ENCODE measurements at places on chromosomes 7 and 10.
A peak's percentile ranks its signal among the peaks of the same experiment; 100 is the strongest.

GRCh38 chr7:109582211-109582610 is 1012.5 kb downstream of the DNAJB9 start:
- DNase-seq: no peak

GRCh38 chr10:16953270-16953669 is 136.0 kb upstream of the RSU1 start:
- DNase-seq: no peak

DNA sequence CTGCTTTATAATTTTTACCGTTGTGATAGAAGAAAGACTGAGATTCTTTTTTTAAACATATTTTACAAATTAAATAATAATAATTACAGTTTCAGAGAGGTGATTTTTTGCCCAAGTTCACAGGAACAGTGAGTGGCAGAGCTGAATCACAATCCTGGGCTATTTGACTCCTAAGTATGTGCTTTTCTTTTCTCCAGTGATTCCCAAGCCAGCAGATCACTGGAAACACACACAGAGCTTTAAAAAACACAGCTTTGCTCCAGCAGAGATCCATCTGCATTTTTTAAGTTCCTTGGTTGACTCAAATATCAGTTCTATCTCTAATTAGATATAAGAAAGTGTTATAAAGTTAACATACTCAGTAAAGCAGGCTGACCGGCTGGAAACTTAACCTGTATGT is 69.0 kb downstream of the AHR start:
- DNase-seq: no peak

- DNase-seq: no peak
Observed at GRCh38 chr7:73974948-73975926, 52.7 kb upstream of the ELN start.

GRCh38 chr7:150335774-150336112 is 5.7 kb downstream of the RARRES2 start:
- DNase-seq: no peak

GRCh38 chr10:66654861-66655260 is 271.0 kb upstream of the LRRTM3 start:
- DNase-seq: no peak

- DNase-seq: peak; percentile 2
Observed at GRCh38 chr7:70520611-70521010, 611.3 kb upstream of the GALNT17 start.

- DNase-seq: no peak
Observed at GRCh38 chr10:46542567-46543465, 13.6 kb downstream of the GPRIN2 start.

DNA sequence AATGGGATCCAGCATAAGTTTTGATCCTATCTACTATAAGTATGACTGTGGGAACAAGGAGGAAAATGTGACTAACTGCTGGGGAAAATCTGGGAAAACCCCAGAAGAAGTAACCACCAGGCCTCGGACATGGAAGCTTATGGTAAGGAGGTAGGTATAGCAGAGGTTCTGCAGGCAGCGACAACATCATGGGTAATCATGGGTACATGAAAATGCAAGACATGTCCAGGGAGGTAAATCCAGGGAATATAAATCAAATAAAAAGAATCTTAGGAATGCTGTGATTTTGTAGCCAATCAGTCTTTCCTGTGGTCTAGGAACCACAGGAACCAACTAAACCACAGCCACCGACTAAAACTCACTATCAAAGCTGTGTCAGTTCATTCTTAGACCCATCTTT is 168.3 kb upstream of the NPY start:
- no peak for DNase-seq

- DNase-seq: no peak
Observed at GRCh38 chr10:25914776-25915175, 19.3 kb upstream of the MYO3A start.

DNA sequence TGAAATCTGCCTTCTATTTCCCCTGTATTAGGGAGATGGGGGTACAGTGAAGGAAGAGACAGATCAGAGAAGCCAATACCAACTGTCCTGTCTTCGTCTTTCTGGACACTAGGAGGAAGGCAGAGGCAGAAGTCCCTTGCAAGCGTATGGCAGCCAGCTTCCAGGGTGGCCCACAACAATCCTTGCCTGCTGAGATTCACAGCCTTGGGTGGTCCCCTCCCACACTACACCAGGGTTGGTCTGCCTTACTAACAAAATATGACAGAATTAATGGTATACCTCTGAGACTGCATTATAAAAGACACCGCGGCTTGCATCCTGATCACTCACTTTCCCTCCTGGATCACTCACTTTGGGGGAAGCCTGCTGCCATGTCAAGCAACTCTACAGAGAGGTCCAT is 90.4 kb downstream of the IDE start:
- no peak for DNase-seq

DNA sequence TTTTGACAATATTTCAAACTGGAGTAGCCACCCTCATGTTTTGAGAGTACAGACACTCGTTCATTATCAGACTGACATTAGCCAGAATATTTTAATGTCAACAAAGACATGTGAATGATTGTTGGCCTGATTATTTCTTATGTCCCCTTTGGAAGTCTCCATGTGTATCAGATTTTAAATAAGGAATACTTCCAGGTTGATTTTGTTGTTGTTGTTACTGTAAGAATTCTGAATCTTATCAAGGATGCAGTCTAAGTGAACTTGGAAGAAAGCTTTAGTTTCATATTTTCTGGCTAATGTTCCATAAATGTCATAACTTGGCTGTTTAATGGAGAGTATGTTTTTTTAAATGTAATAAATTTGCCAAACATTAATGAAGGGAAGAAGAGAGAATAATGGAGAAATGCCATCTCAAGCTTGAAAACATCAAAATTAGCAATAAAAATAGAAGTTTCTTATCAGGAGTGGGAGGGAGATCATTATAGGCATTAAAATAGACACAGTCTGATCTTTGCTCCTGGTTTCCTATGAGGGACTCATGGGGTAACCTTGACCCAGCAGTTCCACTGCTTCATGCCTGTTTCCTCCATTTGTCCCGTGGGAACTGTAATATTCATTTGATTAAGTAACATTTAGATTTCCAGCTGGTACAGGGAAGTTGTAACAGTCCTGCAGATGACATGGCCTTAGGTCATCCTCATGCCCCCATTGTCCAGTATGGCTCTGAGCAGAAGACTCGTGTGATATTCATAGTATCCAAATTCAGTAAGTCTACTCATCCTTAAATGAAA is 122.4 kb upstream of the KIAA1217 start:
- DNase-seq: no peak

DNA sequence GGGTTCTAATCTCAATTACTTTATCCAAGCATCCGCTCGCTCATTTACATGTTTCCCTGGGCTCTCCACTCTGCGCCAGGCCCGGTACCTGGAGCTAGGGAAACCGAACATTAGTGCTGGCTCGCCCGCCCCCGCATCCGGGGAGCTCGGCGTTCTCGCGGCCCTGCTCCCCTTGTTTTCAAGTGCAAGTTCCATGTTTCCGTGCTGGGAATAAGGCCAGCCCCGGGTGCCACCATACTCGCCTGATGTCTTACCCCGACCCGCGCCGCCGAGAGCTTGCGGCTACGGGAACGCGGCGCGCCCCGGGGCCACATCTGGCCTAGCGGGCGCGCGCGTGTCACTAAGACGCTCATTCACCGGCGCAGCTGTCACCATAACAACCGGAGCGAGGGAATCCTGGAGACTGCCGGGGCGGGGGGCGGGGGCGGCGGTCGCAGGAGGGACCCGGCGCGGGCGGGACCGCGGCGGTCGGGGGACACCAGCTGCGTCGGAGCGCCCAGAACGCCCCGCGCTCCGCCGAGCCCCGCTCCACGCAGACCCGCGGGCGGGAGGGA is at the start of gene NEURL1:
NEURL1 (plus strand) TSS at position 344 of the 554 bp plus-strand sequence. CDS start 683 bp downstream, outside the sequence.
- DNase-seq: no peak

- DNase-seq: no peak
Observed at GRCh38 chr10:68296843-68297663, 34.8 kb upstream of the HNRNPH3 start.

GRCh38 chr10:113491967-113492565 is 60.8 kb upstream of the HABP2 start:
- DNase-seq: no peak

DNA sequence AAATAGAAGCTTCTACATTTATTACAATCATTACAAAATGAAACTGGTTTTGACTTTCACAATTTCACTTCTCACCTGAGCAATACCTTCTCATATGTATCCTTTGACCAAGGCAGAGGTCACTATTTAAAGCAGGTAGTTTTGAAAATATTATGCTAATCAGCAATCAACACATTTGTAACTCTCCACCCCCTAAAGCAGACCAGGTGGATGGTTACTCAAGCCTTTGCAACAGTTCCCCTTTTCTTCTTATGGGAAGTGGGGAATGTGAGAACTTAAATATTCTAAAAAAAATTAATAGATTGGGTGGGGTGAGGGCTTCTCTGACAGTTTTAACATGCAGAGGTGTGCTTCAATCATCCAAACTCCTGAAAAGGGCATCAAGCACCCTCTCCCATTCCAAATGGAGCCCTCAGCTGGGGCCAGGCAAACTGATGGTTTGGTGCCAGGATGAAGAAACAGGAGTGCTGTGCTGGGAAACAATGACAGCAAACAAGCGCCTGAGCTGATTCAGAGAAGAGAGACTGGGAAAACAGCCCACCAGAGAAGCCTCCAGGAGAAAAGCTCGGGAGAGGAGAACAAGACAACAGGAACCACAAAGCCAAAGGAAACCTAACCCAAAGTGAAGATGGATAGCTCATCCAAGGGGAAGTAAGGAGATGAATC is 17.1 kb downstream of the RAPGEF5 start:
- DNase-seq: no peak

- no peak for DNase-seq
Observed at GRCh38 chr7:123355576-123356190, 155.9 kb upstream of the SLC13A1 start.

GRCh38 chr7:30028749-30029635 is 780 bp downstream of the PLEKHA8 start:
- DNase-seq: no peak

DNA sequence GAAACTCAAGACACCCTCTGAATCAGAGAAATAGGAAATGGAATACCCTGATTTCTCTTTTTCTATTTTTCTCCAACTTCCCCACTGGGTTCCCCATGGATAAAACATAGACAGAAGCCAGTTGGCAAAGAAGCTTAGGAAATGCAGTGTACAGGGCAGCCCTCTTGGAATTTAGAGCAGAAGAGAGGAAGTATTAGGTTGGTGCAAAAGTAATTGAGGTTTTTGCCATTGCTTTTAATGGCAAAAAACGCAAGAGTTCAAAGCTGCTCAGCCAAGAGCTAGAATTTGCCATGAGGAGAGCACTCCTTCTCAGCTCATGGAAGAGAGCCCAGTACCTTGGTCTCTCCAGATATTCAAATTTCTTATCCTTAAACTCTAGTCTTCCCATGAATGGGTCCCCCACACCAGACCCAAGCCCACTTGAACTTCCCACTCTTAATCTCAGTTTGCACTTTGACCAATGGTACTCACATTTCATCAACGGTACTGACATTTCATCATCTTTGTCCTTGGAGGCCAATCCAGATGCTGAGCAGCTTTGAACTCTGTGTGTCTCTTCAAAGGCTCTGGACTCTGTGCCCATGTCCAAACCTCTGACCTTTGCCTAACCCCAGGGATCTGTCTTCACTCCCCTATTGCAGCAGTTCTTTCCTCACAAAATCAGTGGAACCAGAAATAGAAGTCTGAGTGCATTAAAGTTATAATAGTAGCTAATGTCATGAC is 73.2 kb upstream of the PPP1R3C start:
- no peak for DNase-seq

DNA sequence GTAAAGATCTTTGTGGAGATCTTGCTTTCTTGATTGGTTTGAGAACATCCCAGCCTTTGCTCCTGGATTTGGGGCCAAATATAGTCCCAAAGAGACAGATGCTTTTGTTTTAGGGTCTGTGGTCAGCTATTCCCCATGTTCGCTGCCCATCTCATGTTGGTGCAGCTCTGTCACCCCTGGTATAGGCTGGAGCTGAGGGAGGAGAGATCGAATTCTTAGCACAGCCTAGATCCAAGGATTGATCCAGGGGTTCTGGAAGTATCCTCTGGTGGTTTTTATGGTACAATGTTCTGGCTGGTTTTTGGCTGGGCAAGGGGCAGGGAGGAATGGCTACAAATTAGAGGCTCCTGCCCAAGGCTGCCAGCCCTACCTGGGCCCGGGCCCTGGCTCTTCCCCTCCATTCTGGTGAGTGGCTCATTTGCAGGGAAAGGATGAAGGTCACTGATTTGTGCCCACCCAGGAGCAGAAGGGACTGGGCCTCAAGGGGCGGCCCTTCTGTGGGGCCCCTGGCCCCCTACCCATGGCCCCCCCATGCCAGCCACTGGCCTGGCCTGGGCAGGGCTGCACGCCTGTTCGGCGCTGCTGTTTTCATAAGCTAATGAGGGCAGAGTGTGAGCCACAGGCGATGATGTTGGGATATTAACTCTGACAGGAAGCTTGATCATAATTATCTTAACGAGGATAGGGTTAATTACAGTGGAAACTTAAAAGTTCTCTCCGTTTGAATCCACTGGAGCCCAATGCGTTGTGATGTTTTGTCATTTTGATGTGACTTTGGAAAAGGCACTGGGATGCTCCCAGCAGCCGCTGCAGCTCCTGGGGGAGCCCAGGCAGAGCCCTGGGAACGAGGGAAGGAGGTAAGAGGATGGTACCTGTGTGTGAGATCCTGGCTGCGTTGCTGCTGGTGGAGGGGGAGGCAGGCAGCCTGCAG is 600.6 kb downstream of the LRMDA start:
- no peak for DNase-seq

DNA sequence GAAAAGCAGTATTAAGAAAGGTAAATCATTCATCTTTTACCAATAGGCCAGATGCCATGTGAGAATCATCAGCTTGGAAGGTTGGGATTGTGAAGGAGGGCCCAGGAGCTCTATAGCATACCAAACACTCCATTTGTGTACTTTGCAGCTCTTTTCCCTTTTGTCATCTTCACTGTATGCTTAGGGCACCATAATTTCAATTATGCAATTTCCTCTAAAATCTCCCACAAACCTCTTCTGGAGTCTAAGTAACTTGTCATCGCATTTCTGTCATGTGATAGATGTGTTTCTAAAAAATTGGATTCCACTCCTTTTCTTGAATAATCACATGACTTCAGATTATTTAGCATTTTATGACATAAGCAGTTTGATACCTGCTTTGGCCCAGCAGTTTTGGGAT is 17.9 kb downstream of the RPP30 start:
- DNase-seq: no peak

DNA sequence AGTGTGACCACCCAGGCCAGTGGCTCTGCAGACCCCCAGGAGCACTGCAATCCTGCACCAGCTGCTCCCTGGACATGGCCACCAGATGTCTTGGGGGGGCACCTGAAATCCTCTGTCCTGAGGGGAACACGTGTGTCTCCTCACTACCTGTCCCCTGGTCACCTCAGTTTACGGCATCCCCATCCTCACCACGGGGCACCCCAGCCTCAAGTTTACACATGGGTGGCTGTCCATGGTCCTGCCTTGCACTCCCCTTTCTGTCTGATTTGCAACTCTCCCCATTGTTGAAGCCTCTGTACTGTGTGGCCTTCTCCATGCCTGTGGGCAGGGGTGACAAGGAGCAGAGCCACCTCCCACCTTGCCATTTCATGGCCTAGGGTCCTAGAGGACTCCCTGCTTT is 67.2 kb downstream of the RAMP3 start:
- DNase-seq: no peak

GRCh38 chr7:140989068-140989467 is 25.7 kb downstream of the MRPS33 start:
- no peak for DNase-seq

All from amniotic stem cell (primary cell).